ENCODE measurements at places on chromosomes 1 and 21.

DNA sequence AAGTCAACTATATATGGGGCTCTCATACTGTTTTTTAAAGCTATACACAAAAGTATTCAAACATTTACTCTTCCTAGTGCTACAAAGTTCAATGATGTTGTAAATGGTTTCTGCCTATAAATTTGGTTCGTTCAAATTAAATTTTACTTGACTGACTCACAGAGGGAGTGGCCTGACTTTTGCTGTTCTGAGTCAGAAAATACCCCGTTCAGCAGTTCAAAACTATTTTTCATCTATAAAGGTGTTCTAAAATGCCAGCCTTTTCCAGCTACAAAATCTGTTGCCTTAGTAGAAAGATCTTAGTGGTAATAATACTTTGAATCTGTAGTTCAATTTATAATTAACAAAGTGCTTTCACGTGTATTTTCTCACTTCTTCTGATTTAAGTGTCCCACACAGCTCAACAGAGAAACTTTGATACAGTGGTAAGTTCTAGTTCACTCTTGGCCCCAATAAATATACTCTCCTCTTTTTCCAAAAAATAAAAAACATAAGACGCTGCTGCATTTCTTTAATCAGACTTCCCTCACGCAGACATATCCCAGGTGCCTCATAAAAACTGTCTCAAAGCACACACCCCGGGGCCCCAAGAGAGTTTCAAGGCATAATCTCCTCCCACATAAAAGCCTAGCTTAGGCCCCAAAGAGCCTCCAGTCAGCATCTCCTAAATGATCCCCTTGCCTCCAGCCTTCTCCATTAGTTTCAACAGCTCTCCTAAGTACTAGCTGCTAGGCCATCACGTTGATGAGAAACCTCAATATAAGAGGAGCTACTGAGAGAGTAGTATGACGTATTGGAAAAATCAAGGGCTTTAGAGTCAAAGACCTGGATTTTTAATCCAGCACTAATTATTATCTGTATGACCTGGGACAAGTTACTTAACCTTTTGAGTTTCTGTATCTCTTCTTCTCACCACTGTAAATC is 3.2 kb downstream of the PTP4A2 start:
- DNase-seq = no peak

GRCh38 chr21:14762327-14762726 is 216.2 kb upstream of the SAMSN1 start:
- no peak for DNase-seq

DNA sequence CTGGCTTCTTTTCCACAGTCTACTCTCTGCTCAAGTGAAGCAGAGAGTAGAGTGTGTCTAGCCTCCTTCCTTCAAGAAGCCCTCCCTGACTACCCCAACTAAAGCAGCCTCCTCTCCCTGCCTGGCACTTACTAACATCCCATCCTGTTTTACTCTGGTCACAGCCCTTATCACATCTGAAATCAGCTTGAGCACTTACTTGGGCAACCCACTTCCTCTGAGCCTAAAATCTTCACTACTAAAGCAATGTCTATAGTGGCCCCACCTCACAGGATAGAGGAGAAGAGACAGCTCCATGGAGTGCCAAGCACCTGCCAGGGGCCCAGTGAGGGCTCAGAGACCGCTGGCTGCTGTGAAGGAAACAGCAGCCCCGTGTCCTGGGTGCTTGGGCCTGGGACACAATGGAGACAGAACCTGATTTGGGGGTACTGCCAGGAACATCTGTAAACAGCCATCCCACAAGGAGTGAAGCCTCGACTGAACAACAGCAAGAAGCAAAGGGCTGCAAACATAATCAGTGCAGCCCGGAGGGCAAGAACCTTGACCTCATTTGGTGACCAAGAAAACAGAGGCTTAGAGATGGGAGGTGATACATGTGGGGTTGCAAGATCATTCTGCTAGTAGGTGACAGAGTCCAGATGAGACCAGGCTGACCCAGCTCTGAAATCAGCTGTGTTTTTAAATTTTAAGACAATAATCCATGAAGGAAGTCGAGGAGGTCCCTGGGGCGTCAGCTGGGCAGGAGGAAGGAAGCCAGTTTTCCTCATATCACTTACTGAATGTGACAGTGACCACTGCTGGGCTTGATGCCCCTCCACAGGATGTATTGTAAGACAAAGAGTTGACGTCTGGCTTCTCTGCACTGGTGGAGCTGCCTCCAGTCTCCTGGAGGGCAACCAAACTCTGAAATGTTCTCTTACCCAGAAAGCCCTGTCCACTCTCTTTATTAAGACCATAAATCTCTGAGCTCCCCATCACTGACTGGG is 710.6 kb downstream of the MATN1 start:
- DNase-seq = no peak

DNA sequence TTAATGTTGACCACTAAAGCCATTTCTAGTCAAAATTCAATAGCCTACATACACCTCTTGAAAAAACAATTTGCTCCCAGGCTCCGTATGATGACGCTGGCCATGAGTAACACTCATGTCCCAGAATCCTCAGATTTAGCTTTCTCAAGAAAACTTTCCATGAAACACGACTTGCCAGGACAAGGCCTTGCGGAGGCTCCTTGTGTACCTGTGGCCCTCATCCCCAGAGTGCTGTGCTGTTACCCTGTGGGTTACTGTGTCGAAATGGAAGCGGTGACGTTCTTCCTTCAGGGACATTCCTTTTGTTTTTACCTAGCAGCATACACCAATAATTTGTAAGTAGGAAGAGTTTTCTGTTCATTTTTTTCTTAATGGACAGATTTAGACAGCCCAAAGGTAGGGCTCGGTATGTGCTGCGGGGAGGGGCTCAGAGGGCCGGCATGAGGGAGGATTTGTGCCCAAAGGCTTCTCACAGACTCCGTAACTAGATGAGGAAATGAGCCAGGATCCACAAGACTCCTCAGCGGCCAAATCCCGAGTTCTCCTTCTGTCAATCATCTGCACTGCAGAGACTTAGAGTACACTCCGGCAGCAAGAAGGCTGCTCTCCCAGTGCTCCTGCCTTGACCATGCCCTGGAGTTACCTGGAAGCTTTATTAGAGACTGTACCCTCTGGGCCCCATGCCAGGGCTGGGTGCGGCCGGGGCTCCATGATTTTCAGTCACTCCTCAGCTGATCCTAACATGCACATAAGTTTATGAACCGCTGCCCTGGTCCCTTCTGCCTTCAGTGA is 17.8 kb downstream of the GNG12 start:
- DNase-seq = no peak

GRCh38 chr1:85894651-85895050 is 186.4 kb upstream of the ZNHIT6 start:
- DNase-seq = peak; percentile 21
